ENCODE measurements at places on chromosomes 2 and 18. TPM values are rescaled to one million over a fixed set of nuclear protein-coding genes. Genes with fewer than 3 reads are reported as not detected.

ERCC3 gene
- 37.7 TPM for total RNA-seq

UGT1A3 gene
- not detected for total RNA-seq

ANKRD30B gene
- under 0.01 TPM for total RNA-seq

MOGAT1 gene
- not detected for total RNA-seq
